ENCODE measurements at places on chromosomes 11 and 22.

GRCh38 chr11:35917676-35918075 is 26.2 kb upstream of the LDLRAD3 start:
- DNase-seq = no peak

GRCh38 chr11:294780-295179 is 4.5 kb downstream of the IFITM5 start:
- DNase-seq = no peak

DNA sequence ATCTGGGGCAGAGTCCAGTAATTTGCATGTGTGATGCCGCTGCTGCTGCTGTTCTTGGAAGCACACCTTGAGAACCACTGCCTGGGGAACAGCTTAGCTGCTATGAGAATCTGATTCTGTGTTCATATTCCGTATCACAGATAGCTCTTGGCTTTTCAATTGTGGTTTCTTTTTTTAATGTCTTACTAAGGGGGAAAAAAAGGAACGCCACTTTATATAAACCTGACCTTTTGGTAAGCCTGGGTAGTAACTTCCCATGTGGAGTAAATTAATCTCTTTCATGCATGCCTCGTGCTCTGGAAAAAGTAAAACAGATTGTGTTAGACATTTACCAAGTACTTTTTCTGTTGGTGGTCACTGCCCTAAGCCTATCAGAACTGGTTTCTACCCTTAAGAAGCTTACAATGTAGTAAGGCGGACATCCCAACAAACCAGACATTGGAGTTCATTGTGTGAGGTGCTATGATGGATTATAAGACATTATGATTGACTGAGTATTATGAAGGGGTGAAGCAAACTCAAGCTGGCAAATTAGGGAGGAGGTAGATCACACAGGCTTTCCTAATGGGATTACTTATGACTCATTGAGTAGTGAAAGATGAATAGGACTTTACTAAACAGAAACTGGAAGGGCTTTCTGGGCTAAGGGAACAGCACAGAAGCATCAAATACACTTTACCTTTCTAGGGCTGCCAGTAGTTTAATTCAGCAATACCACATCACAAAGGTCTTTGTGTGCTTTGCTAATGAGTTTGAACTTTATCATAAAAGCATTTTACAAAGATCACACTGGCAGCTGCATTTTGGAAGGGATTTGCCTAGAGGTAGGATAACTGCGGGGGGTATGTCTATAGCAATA is 64.7 kb downstream of the MAML2 start:
- no peak for DNase-seq

DNA sequence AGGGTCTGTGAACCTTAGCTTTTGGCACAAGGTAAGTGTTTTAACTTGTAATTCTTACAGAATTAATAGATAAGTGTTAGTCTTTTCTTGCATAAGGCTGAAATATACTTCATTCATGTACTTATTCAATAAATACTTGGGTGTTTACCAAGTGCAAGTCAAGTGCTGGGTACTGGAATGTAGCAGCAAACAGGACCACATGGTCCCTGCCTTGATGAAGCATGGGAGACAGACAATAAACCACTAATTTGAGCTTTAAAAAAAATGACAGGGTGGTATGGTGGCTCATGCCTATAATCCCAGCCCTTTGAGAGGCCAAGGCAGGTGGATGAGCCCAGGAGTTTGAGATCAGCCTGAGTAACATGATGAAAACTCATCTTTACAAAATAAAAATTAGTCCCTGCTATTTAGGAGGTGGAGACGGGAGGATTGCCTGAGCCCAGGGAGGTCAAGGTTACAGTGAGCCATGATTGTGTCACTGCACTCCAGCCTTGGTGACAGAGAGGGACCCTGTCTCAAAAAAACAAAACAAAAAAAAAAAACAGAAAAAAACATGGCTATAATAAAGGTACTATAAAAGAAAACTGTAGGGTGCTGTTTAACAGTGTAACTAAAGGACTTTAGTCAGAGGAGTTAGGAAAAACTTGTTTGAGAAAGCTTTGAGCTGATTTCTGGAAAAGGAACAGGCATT is 11.1 kb downstream of the CCDC83 start:
- no peak for DNase-seq
